ENCODE measurements at places on chromosomes 13 and 19.
A peak's percentile ranks its signal among the peaks of the same experiment; 100 is the strongest.

- DNase-seq: no peak
Observed at GRCh38 chr13:66200555-66200954, 1029.6 kb downstream of the PCDH9 start.

DNA sequence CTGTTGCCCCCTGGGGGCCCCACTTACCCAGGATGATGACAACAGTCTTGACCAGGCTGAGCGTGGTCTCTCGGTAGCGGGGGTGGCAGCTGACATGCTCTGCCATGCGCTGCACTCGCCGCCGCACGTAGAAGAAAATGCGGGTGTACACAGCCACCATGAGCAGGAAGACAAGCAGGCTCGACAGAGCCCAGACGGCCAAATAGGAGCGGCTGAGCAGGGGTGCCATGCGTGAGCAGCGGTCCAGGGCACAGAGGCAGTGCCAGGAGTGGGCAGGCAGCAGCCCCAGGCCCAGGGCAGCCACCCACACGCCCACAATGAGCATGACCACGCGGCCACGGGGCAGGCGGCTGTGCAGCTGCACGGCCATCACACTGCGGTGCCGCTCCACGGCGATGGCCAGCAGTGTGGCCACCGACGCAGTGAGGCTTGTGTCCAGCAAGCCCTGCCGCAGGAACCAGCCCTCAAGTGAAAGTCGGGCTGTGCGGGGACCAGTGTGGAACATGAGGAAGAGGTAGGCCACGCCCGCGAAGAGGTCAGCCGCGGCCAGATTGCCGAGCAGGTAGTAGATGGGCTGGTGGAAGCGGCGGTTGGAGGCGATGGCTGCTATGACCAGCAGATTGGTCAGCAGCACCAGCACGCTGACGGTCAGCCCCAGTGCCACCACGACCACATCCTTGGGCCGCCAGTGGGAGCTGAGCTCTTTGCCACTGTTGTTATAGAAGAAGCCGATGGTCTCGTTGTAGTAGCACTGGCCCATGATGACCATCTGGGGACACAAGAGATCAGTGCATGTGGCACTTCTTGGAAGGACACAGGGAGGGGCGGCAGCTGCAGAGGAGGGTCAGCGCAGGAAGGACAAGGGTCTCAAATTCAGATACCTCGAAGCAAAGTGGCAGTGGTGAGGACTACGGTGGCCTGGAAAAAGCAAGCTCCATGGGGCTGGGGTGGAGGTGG, 1.2 kb downstream of the LPAR2 start:
- DNase-seq: no peak

- no peak for DNase-seq
Observed at GRCh38 chr19:45100201-45100600, 7.2 kb downstream of the PPP1R37 start.

DNA sequence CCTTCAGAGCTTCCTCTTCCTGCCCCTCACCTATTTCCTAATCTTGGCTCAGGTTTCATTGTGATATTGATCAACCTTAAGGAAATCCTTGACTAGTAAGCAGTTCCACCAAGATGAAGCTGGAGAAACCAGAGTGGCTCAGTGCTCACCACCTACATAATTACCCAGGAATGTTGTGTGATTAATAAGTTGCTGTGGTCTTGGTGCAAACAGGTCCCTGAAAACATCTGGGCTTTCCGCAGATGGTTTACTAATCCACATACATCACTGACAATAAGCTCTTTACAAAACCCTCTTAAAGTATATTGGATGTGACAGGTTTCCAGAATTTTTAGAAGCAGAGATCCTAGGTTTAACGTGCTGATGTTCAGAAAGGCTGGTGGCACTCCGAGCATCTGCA, 8.6 kb upstream of the SERP2 start:
- DNase-seq: no peak

DNA sequence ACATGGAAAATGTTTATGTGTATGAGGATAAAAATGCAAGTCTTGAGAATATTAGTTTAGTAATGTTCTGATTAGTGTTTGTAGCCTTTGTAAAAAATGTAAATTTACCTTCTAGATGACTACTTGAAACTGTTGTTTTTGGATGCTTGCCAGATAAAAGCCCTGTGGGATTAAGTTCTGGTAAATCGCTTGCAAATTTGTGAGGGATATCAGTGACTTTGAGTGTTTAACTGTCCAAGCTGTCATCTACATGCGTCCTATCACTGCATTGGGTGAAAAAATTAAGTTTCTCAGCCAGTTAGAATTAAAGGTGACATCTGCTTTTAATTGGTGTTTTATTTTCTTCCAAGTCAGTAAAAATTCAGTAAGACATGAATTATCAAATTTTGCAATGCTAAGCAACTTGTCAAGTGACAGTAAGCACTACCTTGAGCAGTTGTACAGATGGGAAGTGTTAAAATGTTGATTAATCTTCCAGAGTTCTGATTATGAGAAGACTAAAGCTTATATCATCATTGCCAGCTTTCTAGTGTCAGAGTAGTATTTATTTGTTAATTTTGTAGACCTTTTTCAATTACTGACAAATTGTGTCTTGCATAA, 88.0 kb downstream of the PCCA start:
- peak; percentile 70 for DNase-seq

DNA sequence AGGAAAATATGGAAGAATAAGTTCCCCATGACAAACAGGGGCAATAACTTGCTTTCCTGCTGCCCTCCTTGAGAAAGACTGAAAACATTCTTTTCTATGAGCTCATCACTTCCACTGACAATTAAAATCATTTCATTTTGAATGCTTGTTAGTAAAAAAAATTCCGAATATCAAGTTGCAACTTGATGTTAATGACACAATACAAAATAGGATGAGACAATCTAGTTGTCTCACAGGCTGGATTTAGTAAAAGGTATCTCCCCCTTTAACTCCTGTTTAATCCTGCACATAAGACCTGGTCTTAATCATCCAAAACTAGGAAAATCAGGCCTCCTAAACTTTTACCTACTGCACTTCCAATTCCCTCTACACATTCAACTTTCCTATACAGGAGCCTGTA, 24.7 kb downstream of the IRS2 start:
- DNase-seq: no peak

DNA sequence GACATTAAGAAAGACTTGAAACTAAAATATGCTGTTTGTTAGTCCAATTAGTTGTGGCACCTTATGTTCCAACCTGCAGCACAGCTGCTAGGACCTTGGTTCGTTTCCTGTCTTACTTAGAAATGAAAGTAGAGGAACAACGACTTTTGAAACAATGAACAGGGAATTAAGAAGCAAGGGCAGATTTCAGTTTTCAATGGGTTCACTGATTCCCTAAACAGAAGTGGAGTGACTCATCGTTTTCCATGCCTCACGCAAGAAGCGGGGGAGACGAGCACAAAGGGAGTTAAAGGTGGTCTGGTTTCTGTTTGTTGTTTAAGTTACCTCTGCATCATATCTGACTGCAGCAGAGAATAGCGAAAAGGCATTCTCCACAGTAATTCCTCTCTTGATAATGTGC, 44.8 kb downstream of the PHF11 start:
- no peak for DNase-seq

- DNase-seq: no peak
Observed at GRCh38 chr13:33692531-33692930, 125.4 kb upstream of the RFC3 start.
